DMS53 (cell line): ENCODE measurements at places on chromosomes 3 and 15.

DNA sequence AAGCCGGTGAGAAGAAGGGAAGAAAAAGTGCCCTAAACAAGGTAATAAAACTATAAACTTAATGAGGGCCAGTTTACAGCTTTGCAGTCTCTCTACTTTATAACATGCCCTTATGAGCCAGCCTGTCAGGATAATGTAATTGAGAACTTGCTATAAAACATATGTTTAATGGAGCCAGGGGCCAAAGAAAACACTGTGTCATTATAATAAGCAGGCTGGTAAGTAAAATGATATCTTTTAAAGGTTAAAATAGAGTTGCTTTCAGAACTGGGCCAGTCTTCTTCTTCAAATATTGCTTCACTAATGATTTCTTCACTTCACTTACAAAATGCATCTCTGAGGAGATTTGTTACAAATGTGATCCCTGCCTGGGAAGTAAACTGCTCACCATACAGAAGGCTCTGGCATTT is 192.5 kb downstream of the SHOX2 start:
- no peak for DNase-seq

GRCh38 chr3:71903936-71904335 is 119.0 kb upstream of the PROK2 start:
- no peak for DNase-seq

GRCh38 chr3:50978991-50979667 is 304.4 kb downstream of the DOCK3 start:
- peak; percentile 39 for DNase-seq

DNA sequence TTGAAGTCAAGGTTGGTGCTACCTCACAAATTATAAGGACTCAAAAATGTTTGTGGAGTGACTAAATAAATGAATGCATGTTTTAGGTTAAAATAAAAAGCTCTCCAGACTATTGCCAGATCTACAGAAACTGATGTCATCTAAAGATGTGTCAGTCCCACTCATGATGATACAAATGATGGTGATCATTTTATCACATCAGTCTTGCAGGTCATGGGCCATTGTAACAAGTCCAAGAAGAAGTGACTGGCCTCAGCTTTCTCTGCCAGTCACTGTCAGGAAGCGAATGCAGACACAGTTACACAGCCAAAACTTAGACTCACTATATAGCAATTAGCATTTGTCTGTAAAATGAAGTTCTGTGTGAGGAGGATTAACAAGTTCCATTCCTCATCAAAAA is 18.5 kb downstream of the ATP8B4 start:
- DNase-seq = no peak

DNA sequence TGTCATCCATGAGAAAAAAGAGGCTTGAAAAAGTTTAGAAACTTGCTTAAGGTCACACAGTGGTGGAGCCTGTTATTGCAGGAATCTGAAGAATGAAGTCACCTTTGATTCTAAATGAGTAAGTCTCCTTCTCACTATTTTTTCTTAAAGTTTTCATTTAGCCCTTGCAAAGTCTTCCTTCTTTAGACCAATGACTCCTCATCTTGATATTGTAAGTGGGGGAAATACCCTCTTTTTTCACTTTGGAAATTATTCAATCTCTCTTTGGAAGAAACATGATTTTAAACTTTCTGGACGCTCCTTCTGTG is 787 bp upstream of the SLMAP start:
- peak; percentile 24 for DNase-seq

DNA sequence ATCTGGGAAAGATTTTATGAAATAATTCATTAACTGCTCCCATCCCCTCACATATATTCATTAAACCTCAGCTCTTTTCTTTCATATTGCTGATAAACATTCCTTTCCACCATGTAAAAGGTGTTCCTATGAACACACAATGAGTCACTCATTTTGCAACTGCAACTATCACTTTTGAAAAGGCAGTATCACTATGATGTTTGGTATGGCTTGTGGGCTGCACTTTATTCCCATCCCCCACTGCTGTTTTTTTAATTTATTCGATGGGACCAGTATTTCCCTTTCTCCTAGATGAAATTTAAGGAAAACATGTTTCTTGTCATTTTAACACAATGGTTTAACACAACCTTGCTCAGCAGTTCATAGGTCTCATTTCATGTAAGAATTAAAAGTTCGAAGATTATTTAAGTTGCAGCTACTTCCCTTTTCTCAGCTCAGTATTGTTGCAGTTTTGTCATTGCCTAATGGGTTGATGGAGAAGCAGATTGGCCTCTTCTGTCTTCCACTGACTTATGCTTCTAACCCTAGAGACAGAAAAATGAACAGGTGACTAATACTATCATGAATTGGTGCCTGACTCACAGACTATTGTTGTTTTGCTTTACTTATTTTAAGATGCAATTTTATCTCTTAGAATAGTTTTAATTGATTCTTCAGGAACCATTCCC is 280.3 kb downstream of the ZPLD1 start:
- DNase-seq = peak; percentile 7

- no peak for DNase-seq
These were observed 377.0 kb downstream of the OCA2 start for GRCh38 chr15:27722102-27722501.

DNA sequence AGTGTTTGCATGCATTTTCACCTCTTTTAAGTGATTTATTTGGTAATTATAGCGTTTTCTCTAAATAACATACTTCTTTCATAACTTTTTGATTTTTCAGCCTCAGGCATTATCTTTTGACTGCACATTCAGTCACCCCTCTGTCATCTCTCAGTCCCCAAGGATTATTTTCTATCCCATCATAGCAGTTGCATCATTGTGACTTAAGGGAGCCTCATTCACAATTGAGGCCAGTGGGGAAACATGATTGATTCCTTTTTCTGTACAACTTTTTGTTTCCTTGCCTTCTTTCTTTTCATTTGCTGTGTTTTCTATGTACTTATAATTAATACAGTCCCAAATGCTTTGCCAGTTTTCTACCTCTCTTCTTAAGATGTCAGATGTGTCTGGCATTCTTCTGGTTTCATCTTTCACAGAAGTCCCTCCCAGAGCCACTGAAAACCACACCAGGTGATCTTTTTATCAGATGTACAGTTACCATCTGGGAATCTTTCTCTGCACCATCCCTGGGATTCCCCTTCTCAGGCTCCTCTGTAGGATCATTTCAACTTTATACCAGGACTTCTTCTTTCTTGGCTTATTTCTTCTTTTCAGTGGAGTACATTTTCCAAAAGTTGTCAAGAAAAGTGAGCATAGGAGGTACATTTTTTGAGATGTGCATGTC is 151.4 kb downstream of the RAP2B start:
- no peak for DNase-seq

- peak; percentile 1 for DNase-seq
These were observed 499.4 kb upstream of the MDFIC2 start for GRCh38 chr3:70811880-70812279.

DNA sequence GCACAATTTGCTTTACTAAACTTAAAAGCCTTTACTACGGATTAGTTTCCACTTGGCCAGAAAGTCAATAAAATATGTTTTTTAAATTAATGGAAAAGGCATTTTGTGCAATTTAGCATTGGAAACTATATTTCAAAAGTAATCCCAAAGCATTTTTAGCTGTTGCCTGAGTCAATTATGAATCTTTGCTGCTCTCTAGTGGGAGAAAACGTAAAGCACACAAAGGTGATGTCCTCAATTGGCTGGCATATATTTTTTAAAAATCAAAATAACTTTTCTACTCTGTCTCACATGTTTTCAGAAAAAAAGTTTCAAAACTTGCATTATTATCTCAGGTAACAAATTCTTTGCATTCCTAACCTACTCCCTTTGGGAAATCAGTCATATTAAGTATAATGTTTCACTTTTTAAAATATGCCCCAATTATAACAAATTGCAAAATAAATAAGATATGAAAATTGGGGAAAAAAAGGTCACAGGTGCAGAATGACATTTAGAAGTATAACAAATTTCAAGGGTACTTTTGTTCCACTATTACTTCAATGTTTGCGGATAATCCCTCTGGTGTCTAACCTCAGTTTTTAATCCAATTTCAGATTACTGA is 47.2 kb upstream of the TEX55 start:
- peak; percentile 51 for DNase-seq

DNA sequence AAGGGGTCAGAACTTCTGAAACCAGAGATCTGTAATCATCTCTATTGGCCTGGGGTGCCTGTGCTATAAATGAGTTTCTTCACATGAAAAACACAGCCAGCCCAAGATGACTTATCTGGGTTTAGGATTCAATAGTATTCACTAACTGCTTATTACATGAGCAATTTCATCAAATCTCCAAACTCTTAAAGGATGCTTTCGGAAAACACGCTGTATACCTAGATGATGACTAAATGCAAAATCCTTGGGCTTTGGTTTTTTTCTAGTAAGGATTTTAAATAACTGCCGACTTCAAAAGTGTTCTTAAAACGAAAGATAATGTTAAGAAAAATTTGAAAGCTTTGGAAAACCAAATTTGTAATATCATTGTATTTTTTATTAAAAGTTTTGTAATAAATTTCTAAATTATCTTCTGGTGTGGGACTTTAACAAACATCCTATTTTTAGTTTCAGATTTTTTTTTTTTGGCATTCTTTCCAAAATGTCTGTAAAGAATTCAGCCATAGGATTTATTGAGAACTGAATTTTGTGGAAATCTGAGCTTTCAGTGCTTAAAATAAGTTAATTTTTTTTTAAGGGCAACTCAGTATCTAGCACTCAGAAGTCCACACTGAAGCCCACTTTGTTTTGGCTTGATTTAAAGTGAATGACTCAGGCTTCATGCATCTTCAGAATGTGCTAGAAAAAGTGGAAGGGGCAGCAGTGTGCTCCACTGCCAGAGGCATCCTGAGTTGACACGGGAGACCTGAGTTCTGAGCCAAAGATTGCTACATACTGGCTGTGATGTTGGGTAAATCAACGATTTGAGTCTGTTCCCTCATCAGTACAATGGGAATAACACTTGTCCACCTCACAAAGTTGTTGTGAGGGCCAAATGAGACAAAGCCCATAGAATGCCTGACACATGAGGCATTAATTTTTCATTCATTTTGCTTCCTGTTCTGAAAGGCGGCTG is 18.7 kb downstream of the TMEM43 start:
- peak; percentile 54 for DNase-seq

DNA sequence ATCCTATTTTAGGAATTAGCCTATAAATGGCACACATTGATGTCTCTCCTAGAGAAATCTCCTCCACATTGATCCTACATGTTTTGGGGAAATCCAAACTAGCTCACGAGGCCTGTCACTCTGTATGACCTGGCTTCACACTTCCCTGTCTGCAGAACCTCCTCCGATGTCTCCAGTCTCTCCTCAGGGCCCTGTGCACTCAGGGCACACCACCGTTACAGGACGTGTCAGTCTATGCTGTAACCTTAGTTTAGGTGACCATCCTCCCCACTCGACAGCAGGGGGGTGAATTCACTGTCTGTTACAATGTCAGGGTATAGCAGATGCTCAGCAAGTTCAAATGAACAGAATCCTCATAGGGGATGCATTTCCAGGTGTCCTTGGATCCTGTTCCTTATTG is 249.1 kb downstream of the OCA2 start:
- DNase-seq = no peak

GRCh38 chr3:112027142-112027541 is 7.4 kb upstream of the TMPRSS7 start:
- DNase-seq = no peak

GRCh38 chr3:129783470-129783869 is 110.0 kb downstream of the TMCC1 start:
- DNase-seq = no peak

DNA sequence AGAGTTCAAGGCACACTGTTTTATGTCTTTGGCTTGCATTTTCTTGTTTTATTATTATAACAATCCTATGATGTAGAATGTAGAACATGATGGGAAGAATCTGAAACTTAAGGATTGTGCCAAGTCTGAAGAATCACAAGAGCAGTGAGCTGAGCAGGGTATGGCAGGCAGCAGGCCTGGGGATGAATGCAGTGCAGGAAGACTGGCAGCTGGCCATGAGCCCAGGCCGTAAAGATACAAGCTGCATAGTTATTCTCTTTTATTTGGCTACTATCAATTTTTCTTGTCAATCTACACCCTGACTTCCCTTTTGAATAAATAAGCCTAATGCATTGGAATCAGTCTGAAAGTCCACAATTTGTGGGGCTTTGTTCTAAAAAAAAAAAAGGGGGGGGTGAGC is 89.6 kb upstream of the ARPP21 start:
- DNase-seq = no peak

GRCh38 chr15:92152983-92153382 is 240.7 kb upstream of the ST8SIA2 start:
- no peak for DNase-seq

GRCh38 chr3:43281020-43281419 is 5.3 kb upstream of the SNRK start:
- no peak for DNase-seq

DNA sequence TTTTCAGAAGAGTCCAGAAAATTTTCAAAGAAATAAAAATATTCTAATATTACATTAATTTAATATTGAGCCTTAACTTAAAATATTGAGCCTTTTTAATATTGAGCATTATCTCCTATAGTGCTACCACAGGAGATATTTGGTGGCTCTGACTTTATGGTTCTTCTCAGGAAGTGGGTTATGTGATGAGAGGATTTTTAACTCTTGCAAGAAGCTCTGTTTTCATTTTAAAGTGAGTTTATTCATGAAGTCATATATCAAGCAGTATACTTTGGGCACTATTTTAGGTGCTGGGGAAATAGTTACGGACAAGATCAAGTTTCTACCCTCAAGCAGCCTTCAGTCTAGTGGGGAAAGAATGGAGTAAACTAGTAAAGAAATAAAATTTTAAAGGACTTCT is 13.4 kb upstream of the MBNL1 start:
- DNase-seq = no peak

DNA sequence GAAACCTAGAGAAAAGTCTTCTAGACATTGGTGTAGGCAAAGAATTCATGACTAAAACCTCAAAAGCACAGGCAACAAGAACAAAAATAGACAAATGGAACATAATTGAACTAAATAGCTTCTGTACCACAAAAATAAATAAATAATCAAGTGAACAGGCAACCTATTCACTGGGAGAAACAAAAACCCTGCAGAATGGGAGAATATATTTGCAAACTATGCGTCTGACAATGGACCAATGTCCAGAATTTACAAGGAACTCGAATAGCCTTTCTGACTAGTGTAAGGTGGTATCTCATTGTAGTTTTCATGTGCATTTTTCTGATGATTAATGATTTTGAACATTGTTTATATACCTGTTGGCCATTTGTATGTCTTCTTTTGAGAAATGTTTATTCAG is 37.0 kb upstream of the GCSAM start:
- no peak for DNase-seq

GRCh38 chr15:72495007-72495406 is 20.9 kb downstream of the ARIH1 start:
- no peak for DNase-seq
